ENCODE measurements at places on chromosomes 3 and 15.

DNA sequence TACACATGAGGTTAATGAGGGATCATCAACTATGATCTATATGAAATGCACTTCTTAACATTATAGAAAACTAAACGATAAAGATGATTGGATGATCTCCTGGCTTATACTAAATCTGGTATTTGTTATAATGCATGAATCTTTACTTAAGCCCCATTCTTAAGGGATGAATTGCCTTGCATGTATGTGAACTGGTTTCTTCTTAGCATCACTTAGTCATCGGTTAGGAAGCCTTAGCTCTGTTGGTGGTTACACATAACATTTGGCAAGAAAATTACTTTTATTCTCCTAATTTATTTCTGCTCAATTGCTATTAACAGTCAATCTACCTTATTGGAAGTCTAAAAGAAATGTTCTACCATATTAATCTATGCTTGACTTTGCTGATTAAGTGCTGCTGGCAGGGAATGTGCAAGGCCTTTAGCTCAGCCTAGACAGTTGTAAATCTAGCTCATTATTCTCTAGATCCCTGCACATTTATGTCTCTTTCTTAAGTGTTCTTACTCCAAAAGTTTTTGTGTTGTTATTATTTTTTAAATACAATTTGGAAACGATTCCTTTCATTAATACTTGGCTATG is 356.0 kb downstream of the ZPLD1 start:
- no peak for DNase-seq

DNA sequence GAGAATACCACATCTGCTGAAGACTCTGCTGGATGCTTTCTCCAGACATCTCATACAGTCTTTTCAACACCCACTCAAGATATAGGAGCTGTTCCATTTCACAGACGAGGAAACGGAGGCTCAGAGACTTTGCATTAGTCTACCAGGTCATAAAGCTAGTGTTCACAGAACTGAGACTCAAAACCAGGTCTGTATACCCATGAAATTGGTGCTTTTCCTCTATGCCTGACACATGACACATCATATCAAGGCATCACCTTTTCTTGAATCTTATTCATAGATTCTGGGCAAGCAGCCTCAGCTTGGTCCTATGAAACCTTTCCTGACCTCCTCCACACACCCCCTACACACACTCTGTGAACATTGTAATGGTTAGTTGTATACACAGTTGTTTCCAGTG is 101.2 kb downstream of the LPP start:
- no peak for DNase-seq

DNA sequence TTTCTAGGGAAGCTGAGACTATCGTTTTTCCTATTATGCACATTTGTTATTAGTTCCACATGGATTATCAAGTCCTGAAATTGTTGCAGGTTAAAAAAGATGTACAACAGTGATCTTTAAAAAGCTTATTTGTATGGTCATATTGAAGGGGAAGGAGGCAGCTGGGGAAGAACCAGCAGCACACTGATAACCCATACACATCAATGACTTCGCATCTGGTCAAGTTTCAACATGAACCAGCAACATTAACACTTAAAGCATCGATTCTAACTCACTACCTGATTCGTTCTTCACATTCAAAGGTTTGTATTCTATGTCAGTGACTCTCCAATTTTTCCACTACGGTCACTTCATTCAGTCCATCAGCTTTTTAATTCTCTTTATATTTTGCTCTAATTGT is 56.4 kb downstream of the NCEH1 start:
- DNase-seq = no peak

DNA sequence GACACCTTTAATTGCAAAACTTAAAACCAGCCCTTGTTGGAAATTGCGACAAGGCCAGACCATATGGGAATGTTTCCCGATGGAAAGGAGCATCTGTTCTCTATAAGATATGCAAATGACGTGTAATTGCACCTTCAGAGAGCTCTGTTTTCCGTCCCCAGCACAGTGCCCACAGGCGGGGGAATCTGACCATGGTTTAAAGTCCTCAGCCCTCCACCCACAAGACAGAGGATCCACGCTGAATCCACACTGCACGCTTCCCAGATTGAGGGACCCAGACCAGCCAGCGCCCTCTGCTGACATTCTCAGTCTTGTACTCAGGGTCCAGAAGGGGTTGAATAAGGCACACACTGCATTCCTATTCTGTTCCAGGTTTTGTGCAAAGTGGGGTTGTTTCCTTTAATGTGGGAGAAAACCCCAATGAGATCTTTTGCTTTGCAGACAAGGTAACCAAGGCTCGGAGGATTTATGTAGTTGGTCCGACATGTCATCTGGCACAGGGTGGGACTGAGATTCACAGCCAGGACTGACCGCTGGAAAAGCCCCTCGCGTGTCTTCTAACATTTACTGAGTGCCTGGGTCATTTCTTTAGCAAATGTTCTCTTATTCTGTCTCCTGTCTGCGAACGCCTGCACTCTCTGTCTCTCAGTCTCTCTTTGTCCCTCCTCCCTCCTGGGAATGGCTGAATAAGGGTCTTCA is 36.8 kb upstream of the KLHL25 start:
- no peak for DNase-seq

GRCh38 chr3:31405515-31405914 is 127.2 kb upstream of the STT3B start:
- DNase-seq = no peak

DNA sequence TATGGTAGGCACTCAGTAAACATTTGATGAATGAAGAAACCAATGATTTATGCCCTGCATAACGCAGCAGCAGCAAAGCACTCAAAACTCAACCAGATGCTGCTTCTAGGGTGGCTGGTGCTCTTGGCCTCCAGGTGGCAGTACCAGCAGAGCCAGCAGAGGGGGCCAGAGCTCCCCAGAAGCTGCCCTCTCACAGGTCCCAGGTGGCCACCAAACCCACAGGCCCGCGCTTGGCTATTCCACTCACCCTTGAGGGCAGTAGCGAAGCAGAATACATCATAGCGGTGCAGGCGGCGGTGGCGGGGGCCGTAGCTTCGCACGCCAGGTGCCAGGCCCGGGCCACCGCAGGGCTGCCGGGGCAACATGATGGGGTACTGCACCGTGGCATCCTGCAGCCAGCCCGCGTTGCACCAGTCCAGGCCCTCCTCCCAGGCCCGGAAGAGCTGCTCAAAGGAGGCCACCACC is 16.6 kb downstream of the HAPLN3 start:
- no peak for DNase-seq

DNA sequence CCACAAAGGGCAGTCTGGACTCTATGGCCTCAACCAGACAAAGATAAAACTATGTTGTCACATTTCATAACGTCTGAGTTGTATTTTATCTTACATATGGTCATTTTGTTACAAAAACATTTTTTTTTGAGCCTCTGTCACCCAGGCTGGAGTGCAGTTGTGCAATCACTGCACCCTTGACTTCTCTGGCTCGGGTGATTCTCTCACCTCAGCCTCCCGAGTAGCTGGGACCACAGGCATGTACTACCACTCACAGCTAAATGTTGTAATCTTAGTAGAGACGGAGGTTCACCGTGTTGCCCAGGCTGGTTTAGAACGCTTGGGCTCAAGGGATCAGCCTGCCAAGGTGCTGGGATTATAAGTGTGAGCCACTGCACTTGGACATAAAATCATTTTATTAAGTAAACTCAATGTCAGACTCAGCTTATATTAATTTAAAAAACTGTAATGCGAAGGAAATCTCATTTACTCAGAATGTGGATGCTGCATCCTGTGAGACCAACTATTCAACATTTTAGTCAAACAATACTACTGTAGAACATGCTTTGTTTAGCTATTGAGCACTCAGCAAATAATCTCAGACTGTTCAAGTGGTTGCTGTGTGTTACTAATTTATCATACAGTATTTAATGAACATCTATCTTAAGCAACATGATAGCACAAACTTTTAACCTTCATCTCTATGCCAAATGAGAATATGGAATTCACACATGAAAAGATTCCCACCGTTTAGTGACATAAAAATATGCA is 209.2 kb downstream of the TBL1XR1 start:
- DNase-seq = no peak
